ENCODE measurements at places on chromosomes 2 and 18.

DNA sequence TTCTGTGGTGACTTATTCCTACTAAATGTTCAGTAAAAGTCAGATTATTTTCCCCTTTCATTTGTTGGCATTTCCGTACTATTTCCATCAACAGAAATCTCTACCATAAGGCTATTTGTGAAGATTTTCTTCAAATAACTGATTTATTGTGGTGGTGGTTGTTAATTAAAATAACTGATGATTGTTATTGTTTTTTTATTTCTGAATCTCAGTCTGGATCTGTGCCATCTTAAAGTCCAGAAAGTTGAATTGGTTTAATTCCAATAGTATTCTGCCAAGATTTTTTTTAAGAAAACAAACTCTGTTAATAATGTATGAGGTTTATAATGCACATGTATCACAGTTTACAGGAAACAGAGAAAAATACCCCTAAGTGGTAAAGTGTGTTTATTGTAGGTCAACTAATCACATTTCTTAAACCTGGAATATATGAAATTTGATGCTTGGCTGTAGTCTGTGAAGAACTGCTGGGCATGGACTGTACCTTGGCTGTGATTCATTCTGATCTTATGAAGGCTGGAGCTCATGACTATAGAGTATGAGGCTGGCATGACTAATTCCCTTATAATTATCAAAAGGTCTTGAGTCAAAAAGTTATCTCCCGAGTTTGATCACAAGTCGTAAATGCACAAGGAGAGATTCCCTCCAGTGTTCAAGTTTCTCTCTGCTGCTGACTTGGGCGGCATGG is 134.2 kb upstream of the RND3 start:
- DNase-seq, result no peak

GRCh38 chr2:211157211-211157610 is 600.8 kb downstream of the CPS1 start:
- DNase-seq, result no peak

- no peak for DNase-seq
Observed at GRCh38 chr2:158131483-158131912, 29.8 kb downstream of the UPP2 start.

GRCh38 chr2:179768765-179769164 is 92.6 kb downstream of the ZNF385B start:
- DNase-seq, result no peak

- no peak for DNase-seq
Observed at GRCh38 chr2:23418461-23418911, 33.5 kb downstream of the KLHL29 start.

GRCh38 chr2:101815154-101815553 is 117.6 kb downstream of the MAP4K4 start:
- no peak for DNase-seq

DNA sequence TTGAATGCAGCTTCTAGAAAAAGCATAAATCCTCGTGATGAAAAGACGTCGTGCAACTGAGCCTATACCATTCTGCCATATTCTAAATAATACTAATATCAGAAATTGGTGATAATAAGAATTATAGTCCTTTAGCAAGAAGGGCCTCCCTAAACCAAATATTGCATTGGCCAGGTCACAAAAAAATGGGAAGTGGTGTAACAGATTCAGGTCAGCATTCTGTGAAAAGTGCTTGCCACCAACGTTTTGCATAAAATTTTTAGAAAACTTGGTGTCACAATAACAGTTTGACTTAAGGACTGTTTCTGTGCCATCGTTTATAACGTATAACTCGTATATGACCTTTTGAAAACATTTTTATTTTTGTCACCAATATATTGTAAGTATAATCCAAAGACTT is 603.6 kb downstream of the CPS1 start:
- DNase-seq, result no peak

DNA sequence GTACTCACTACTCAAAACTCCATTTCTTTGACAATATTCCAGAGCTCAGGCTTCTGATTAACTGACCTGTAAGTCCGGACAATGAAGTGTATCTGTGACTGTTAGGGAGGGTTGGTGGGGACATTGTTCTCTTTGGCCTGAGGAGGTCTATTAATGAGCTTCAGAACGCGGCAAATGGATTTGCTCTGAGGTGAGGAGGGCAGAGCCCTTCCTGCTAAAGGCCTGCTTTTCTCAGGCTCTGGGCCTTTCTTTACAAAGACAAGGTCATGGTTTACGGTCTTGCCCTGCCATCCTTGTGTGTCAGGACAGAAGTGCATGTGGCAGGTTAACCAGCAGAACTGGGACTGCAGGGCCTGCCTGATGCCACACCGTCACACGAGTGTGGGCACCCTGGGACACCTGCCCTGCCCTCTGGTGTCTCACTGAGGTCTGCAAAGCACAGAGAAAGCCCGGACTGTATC is 7.2 kb downstream of the ALKAL2 start:
- DNase-seq, result no peak

DNA sequence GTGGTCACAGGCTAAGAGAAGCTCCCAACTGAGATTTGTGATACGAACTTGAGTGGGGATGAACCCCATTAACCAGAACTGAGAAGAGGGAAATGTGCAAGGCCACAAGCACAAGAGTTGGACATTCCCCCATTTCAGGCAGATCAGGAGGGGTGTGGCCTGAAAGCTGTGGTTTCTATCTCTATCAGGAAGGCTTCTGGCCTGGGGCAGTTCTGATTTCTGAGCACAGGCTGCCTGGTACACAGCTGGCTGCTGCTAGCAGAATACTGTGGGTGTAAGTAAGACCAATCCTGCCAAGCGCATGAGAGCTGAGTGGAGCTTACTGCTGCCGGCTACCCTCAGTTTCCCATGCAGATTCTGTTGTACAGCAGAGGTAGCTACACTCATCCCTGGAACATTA is 484.6 kb downstream of the SATB2 start:
- no peak for DNase-seq

- DNase-seq, result no peak
Observed at GRCh38 chr2:217913436-217913835, 89.4 kb downstream of the TNS1 start.

- DNase-seq, result no peak
Observed at GRCh38 chr2:45180033-45180746, 170.9 kb upstream of the SIX2 start.

DNA sequence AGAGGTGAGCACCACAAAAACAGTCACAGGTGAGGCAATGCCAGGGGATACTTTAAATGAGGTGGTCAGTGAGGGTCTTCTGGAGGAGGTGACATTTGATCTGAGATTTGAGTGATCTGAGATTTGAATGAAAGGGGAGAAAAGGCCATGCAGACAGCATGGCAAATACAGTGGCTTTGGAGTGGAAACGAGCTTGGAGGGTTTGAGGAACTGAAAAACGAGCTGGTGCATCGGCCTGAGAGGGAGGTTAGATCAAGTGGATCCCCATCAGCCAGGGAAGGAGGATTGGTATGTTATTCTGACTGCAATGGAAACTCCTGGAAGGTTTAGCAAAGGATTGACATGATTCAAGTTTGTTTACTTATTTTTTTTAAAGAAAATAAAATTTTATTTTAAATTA is 245.1 kb downstream of the KCNS3 start:
- DNase-seq, result no peak

GRCh38 chr2:144827404-144827803 is 307.5 kb upstream of the ZEB2 start:
- DNase-seq, result no peak

DNA sequence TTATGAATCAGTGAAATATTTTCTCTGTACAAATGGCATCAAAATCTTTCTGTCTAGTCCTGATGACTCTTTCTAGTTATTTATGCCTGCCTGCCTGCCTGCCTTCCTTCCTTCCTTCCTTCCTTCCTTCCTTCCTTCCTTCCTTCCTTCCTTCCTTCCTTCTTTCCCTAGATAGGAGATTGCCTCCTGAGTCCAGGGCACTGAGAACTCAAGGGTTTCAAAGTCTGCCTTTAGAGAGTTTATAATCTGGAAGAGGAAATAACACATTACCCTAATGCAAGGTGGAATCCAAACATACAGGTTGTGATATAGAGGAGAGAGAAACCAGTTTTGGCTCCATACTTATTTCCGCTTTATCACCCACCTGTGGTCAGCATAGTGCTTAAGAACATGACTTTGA is 98.1 kb upstream of the SERPINE2 start:
- no peak for DNase-seq

GRCh38 chr2:120992791-120993555 is 257.3 kb downstream of the GLI2 start:
- DNase-seq, result no peak

DNA sequence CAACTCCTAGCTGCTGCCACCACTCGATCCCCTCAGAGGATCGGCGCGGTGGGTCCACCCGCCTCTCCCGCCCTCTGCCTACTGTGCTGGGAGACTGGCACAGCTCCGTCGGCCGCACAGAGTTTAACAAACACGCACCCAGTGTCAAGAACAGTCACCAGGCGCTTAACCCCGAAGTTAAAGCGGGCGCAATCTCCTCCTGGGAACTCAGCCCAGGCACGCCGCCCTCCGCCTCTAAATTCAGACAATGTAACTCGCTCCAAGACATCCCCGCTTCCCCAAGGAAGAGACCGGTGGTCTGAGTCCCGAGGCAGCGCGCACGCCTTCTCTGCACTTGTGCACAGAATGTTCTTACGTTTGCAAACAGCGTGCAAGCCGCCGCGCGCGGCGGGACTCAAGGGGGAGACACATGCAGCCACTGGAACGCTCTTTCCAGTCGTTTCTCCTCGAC is 533 bp downstream of the CXCR4 start:
- no peak for DNase-seq

DNA sequence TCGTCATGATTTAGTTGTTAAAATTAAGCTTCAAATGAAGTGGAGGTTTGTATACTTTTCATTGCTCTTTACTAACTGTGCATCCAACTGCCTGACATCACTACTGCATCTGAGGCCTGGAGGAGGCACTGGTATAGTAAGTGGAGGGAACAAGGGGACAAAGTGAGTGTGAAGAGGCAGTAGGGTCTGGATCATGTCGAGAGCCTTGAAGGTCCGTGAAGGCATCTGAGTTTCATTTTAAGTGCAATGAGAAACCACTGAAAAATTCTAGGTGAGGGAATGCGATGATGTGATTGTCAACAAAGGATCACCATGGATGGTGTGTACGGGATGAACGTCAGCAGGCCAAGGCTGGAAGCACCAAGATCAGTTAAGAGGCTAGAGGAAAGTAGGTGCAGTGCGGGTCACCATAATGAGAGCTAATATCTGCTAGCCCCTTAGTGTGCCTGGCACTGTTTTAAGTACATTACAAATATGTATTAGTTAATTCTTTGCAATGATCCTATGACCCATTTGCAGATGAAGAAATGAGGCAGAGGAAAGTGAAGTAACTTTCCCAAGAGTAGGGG is 96.1 kb downstream of the CABYR start:
- no peak for DNase-seq

GRCh38 chr2:242085941-242086621 is 216.6 kb downstream of the RTP5 start:
- no peak for DNase-seq

DNA sequence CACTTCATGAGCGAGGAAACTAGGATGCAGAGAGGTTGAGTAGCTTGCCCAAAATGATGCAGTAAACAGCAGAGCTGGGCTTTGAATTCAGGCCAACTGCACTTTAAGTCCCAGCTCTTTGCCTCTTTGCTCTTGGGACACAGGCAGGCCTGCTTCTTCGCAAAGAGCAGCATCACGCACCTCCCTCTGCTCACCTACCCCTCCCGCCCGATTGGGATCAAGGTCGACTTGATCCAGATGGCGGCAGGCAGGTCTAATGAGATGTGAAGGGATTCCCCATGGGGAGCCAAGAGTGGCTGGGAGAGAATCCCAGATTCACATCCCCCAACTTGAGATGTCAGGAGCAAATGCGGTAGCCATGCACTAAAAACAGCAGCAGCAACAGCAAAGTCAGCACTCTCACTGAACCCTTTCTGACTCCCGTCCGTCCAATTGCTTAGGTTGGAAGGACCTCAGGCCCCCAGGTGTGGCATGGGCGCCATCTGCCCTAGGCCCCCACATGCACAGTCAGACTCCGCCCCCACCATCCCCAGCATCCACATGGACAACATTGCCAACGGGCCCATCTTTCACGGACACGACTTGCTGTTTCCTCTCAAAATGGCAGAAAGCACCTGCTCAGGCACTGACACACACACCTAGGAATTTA is 84.3 kb upstream of the MAP4K4 start:
- no peak for DNase-seq

DNA sequence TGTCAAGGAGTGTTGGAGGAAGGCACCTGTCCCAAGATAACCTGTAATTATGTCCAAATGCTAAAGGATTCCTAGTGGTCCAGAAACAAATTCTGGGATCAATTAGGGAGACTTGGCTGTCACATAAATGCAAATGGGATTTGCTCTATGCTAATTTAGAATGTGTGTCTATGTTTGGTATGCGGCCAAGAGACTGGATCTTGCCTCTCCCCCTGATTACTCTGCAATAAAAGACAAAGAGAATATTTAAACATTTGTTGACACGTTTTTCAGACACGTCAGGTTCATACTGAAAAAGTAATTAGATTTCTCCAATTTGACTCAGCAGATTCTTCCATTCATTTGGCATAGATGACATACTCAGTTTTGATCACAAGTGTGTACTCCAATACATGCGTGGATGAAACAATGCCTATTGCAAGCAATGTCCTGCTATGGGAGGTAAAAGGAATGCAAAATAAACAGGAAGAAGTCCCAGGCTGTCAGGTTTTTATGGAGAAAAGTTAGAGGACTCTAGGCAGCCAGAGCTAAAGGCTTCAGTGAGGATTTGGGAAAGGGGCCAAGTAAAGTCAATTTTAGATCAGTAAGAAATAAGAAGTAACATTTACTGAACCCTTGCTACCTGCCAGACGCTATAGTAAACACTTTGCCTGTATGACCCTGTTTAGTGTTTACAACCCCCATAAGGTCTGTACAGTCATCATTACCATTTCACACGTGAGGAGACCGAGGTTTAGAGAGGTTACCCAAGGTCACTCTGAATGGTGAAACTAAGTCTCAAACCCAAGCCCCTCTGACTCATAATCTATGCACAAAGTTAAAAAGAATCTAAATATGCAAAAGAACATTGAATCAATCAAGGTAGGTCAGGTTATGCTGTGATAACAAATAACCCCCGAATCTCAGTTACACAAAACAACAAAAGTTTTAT is 7.8 kb downstream of the ANTXR1 start:
- DNase-seq, result no peak

DNA sequence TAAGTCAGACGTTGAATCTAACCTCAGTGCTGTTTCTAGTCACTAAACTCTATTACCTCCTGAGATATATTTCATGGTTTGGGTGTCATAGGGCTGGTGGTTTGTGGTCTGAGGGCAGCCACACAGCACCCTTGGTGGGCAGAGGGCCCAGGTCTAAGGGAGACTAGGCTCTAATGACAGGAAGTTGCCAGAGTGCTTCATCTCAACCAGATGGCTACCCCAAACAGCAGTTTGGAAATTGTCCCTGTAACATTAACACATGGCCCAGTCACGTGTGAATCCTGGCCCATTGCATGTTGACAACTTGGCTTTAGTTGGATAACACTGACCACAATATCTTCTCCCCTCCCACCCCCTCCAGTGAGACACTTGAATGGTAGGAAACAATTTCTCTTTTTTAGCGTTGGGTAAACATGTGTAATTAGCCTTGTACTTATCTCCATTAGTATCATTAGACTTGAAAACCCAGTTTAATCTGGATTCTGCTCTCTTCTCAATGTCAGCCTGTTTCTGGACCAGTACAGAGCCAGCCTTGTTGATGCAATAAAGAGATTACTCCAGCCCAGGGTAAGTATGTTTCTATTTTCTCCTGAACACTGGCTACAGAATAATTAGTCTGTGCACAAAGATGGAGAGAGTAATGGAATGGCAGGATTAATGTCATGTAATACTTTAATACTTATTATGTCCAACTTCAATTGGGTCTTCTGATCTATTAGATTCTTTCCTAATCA is 187.8 kb upstream of the SIX3 start:
- no peak for DNase-seq

All from NCI-H1436 treated with DMSO at 0.1 percent for 48 hours (cell line).